Osteocyte (in vitro differentiated cells): ENCODE measurements at places on chromosomes 7 and 10. TPM values are rescaled to one million over a fixed set of nuclear protein-coding genes. Genes with fewer than 3 reads are reported as not detected.

DNA sequence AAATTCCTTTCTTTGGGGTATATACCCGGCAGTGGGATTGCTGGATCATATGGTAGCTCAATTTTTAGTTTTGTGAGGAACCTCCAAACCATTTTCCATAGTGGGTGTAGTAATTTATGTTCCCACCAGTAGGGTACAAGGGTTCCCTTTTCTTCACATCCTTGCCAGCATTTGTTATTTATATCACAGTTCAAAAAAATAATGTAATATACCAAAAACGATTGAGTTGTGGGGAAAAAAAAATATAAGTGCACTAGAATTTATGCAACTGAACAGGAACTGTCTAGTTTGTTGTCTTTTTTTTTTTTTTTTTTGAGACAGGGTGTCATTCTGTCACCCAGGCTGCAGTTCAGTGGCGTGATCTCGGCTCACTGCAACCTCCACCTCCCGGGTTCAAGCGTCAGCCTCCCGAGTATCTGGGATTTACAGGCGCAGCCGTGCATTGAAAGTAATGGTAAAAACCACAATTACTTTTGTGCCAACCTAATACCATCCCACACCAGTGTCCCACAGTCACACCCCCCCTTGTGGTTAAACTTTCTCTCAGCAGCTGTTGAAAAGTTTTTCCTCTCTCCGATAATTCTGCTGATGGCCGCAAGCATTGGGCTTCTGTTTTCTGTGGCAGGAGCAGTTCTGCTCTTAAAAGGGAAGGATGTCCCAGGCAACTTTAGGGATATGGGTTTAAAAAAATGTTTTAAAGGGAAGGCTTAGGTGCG lies 6.8 kb upstream of the LAT2 start:
- no peak overlapping the region for H3K27ac ChIP-seq
- no peak for DNase-seq
- no peak overlapping the region for H3K4me3 ChIP-seq
- peaks cover 8% of the 10 kb centered on the region for H3K4me1 ChIP-seq
- H3K36me3 ChIP-seq: no peaks in the 10 kb centered on the region

GRCh38 chr7:12643001-12643643 lies 44.3 kb upstream of the ARL4A start:
- H3K4me3 ChIP-seq: no peak overlapping the region
- H3K36me3 ChIP-seq: no peaks in the 10 kb centered on the region
- no peak for DNase-seq
- H3K4me1 ChIP-seq: peaks cover 5% of the 10 kb centered on the region
- peaks cover 1% of the 10 kb centered on the region for H3K27me3 ChIP-seq

DNA sequence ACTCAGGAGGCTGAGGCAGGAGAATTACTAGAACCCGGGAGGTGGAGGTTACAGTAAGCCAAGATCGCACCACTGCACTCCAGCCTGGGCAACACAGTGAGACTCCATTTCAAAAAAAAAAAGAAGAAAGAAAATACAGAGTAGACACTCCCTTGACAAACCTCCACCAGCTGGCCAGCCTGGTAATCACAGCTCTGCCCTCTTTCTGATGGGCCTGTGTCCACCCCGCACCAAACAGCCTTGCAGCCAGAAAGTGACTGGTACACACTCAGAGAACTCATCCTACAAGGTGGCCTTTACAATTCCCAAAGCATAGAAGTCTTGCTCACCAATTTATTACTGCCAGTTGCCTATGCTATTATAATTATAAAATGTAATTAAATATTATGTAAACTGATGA lies 66.6 kb downstream of the COBL start:
- no peaks in the 10 kb centered on the region for H3K36me3 ChIP-seq
- no peak overlapping the region for H3K4me3 ChIP-seq
- no peak overlapping the region for H3K27ac ChIP-seq
- peaks cover 18% of the 10 kb centered on the region for H3K27me3 ChIP-seq

- DNase-seq: peak; percentile 82
- no peak overlapping the region for H3K27ac ChIP-seq
- no peaks in the 10 kb centered on the region for H3K4me1 ChIP-seq
- H3K27me3 ChIP-seq: no peaks in the 10 kb centered on the region
- no peak overlapping the region for H3K4me3 ChIP-seq
These were observed 140.1 kb downstream of the DNAJB6 start for GRCh38 chr7:157476654-157477549.

DNA sequence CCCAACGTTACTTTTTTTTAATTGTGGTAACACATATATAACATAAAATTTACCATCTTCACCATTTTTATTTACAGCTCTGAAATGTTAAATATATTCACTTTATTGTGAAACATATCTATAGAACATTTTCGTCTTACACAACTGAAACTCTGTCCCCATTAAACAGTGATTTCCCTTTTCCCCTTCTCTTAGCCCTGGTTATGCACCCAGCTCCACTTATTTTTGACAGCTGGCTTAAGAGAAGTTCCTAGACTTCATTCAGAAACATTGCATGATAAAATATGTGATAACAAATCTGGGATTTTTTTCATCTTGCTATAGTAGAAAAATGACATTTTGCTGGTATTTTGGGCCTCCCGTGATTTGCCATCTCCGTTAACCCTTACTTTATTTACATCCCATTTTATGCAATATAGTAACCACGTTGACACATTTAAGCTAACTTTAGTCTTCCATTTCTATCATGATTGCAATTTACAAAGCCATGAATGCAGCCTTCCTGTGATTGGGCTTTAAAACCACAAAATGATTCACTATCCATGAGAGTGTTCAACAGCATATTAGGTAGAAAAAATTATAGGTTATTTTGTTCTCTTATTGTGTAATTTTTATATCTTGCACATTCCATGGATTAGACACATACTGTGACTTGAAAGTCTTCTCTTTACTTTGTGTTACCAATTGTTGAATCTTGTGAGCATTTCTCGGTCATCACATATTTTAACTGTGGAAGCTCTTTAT lies 139.6 kb downstream of the SND1 start:
- no peak overlapping the region for H3K27ac ChIP-seq
- peaks cover 7% of the 10 kb centered on the region for H3K36me3 ChIP-seq
- H3K4me1 ChIP-seq: peaks cover 29% of the 10 kb centered on the region
- no peak for DNase-seq
- no peak overlapping the region for H3K4me3 ChIP-seq

GRCh38 chr7:116317907-116318306 lies 107.6 kb downstream of the TES start:
- H3K27ac ChIP-seq: peak overlapping the region; percentile 19
- no peak for DNase-seq
- peaks cover 4% of the 10 kb centered on the region for H3K36me3 ChIP-seq
- H3K4me1 ChIP-seq: peaks cover 44% of the 10 kb centered on the region
- no peak overlapping the region for H3K4me3 ChIP-seq

DNA sequence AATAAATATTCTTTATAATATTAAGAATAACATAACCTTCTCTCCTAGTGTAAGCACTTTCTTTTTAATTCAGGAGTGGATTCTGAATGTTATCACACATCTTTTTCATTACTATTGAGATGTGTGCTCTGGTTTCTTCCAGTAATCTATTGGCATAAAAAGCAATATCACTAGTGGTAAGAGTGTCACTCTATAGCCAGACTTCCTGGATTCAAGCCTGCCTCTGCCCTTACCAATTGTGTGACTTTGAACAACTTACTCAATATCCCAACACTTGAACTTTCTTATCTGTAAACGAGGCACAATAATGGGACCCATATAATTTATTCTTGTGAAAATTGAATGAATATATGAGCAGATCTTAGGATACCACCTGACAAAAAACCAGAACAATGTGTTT lies 71.0 kb downstream of the SEM1 start:
- H3K4me3 ChIP-seq: no peak overlapping the region
- no peaks in the 10 kb centered on the region for H3K4me1 ChIP-seq
- no peak overlapping the region for H3K27ac ChIP-seq
- H3K36me3 ChIP-seq: no peaks in the 10 kb centered on the region

DNA sequence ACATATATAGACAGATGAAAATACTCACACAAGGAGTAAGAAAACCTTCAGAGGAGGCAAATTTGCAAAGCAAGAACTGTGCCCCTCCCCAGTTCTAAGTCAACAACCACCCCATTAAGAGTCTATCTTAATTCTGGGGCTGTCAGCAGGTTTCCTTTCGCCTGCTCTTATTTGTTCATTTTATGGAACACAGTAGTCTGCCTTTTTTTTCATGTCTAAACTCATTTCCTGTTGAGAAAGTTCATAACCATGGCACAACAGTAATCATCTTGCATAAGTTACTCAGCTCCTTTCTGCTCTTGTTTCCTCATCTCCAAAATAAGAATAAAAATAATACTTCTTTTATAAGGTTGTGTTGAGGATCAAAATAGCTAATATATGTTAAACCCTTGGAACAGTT lies 25.8 kb upstream of the AMPH start:
- H3K27ac ChIP-seq: no peak overlapping the region
- peaks cover 1% of the 10 kb centered on the region for H3K4me1 ChIP-seq
- H3K36me3 ChIP-seq: no peaks in the 10 kb centered on the region

- peaks cover 26% of the 10 kb centered on the region for H3K4me1 ChIP-seq
- H3K36me3 ChIP-seq: no peaks in the 10 kb centered on the region
- H3K27ac ChIP-seq: no peak overlapping the region
These were observed 397 bp upstream of the NFE2L3 start for GRCh38 chr7:26151650-26151952.

- no peak for DNase-seq
- H3K27me3 ChIP-seq: no peaks in the 10 kb centered on the region
- no peaks in the 10 kb centered on the region for H3K36me3 ChIP-seq
- H3K27ac ChIP-seq: no peak overlapping the region
- H3K4me3 ChIP-seq: no peak overlapping the region
These were observed 25.6 kb downstream of the TAS2R41 start for GRCh38 chr7:143503261-143503660.

DNA sequence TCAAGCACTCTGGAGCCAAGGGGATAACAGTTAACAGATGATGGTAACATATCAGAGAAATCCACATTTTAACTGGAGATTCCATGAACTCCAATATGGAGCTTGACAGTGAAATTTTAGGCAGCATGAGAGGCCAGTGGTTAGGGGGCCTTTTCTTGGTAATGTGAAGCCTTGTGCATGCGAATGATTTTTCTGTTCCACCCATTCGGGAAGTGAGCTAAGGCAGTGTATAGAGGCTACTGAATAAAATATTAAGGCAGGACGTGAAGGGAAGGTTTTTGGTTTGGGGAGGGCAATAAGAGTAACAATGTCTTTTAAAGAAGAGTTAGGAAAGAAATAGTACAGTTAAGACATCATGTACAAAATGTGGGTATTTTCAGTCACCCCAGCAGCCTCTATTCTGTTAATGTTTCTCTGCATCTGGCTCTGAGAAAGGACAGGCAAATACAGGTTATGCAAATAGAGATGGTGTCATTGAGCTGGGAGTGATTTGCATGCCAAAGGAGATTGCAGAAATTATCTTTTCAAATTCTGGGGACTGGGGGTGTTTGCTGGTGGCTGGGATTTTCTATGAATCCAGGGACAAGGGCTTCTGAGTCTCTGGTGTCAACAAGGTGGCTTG lies 6.8 kb upstream of the TAS2R60 start:
- H3K36me3 ChIP-seq: no peaks in the 10 kb centered on the region
- no peak overlapping the region for H3K4me3 ChIP-seq
- H3K27me3 ChIP-seq: peaks cover 33% of the 10 kb centered on the region
- H3K27ac ChIP-seq: no peak overlapping the region
- no peak for DNase-seq

GRCh38 chr7:158695726-158696452 lies 8.7 kb downstream of the NCAPG2 start:
- H3K27ac ChIP-seq: peak overlapping the region; percentile 66
- no peak overlapping the region for H3K4me3 ChIP-seq

- no peaks in the 10 kb centered on the region for H3K36me3 ChIP-seq
- no peak overlapping the region for H3K27ac ChIP-seq
- H3K4me1 ChIP-seq: no peaks in the 10 kb centered on the region
- no peaks in the 10 kb centered on the region for H3K27me3 ChIP-seq
- DNase-seq: no peak
- no peak overlapping the region for H3K4me3 ChIP-seq
These were observed 956.6 kb downstream of the GATA3 start for GRCh38 chr10:9010931-9011670.

DNA sequence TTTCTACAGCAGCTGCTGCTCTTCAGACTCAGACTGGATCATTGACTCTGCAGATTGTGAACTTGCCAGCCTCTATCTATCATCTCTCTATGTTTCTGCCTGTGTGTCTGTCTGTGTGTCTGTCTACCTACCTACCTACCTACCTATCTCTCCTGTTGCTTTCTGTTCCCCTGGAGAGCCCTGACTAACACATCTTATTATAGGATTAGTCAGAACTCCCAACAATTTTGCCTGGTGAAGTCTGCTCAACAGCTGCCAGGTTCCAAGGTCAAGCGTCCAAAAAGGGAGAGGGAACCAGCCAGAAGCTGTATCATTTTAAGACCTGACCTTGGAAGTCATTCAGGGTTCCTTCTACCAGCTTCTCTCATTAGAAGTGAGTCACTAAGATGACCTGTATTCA lies 579.0 kb upstream of the DPP6 start:
- DNase-seq: no peak
- H3K27me3 ChIP-seq: no peaks in the 10 kb centered on the region
- no peak overlapping the region for H3K4me3 ChIP-seq
- no peaks in the 10 kb centered on the region for H3K36me3 ChIP-seq

CALML3 gene
- total RNA-seq: not detected in 2 replicates

ADRA2A gene
- total RNA-seq: not detected in 2 replicates

PODXL gene
- total RNA-seq: 21.2 and 23.9 TPM in 2 replicates

ITPRIP gene
- 15.5 and 17.5 TPM in 2 replicates for total RNA-seq

NCF1 gene
- not detected in 2 replicates for total RNA-seq

ZNF365 gene
- 0.44 and 1.0 TPM in 2 replicates for total RNA-seq

IRF5 gene
- 0.24 TPM in 1 of 2 replicates, not detected in the other for total RNA-seq

HOXA2 gene
- not detected in 2 replicates for total RNA-seq

PKD2L1 gene
- total RNA-seq: not detected in 2 replicates

AKR1C4 gene
- not detected in 2 replicates for total RNA-seq

SLC4A2 gene
- 289 and 297 TPM in 2 replicates for total RNA-seq
